ENCODE measurements at places on chromosomes 16 and 17.

DNA sequence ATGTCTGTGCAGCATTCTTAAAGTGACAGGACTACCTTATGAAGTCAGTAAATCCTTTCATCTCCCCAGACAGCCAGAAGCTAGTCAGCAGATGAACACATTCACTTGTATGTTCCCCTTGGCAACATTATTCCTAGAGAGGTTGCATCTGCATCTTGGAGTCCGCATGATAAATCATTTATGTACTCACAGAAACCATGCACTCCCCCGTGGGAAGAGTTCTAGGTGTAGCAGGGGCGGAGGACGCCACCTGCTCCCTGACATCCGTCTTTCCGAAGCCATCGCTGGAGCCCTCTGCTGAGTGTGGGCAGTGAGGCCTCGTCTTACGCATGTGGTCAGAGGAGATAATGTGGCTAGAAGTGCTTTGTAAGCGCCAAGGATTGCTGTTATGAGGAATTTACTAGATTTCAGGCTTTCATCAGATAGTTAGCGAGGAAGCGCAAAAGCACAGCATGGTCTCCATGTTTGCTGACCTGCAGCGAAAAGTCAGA lies 144.5 kb downstream of the RPTOR start:
- no peak for DNase-seq

- DNase-seq, result peak; percentile 25
These were observed 857 bp downstream of the GOT2 start for GRCh38 chr16:58733248-58733670.

DNA sequence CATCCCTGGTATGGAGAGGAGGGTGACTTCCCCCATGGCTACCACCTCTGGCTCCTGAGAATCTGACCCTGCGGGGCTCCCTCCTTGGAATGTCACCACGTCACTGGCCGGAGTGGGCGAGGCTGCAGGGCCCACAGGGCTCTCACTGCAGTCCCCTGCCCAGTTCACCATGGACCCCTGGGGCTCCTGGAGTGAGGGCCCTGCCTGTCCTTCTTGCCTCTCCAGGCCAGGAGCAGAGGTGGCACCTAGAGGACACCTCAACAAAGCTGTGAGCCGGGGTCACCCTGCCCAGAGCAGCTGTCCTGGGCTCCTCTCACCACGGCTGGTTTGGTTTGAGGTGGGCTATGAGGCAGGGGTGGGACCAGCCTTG lies 67.8 kb upstream of the GNG13 start:
- DNase-seq, result no peak

GRCh38 chr16:88353232-88353631 lies 29.5 kb upstream of the ZNF469 start:
- DNase-seq, result no peak

DNA sequence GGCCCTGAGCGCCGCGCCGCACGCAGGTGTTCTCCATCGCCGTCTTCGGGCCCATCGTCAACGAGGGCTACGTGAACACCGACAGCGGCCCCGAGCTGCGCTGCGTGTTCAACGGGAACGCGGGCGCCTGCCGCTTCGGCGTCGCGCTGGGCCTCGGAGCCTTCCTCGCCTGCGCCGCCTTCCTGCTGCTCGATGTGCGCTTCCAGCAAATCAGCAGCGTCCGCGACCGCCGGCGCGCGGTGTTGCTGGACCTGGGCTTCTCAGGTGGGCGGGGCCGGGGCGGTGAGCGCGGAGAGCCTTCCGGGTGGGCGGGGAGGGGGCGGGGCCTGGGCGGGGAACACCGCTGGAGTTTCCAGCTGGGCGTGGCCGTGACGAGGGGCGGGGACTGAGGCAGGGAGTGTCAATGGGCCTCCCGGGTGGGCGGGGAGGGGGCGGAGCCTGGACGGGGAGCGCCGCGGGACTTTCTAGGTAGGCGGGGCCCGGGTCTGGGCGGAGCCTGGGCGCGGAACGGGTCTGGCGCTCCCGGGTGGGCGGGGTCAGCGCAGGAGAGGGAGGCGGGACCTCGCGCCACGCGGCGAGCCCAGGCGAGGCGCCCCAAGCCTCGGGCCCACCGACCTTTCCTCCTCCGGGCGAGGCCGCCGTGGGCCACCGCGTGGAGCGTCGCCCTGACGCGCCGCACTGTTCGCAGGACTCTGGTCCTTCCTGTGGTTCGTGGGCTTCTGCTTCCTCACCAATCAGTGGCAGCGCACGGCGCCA lies 2.4 kb downstream of the SYNGR3 start:
- DNase-seq, result peak; percentile 88

- DNase-seq, result no peak
These were observed 1.1 kb downstream of the FLII start for GRCh38 chr17:18257268-18257981.

DNA sequence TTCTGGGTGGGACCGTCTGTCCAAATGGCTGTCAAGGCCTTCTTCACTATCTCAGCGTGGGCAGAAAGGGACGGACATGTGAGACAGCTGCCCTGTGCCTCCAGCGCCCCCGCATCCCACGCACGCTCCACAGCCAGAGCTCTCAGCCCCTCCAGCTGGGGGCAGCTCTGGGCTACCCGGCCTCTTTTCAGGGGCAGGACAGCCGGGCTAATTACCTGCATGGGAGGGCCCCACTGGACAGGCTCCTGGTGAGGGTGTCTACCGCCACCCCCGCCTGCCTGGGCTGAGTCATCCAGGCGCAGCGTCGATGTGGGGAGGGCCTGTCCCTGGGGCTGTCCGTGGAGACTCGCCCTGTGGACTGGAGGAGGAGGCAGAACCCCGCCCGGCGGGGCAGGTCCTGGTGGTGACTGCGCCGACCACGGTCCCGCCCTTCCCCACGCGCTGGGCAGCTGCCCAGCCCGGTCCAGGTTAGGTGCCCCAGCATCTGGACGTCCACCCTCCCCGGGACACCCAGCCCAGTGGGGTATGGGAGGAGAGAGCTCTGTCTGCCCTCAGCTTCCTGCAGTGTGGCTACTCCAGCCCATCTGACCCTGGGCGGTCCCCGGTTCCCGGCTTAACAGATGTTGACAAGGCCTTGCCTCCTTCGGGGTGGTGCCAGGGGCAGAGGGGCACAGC lies 5.9 kb upstream of the METRNL start:
- DNase-seq, result no peak

GRCh38 chr16:54199487-54200160 lies 87.0 kb downstream of the IRX3 start:
- no peak for DNase-seq

GRCh38 chr16:89570342-89570923 lies 5.1 kb upstream of the CPNE7 start:
- DNase-seq, result no peak

DNA sequence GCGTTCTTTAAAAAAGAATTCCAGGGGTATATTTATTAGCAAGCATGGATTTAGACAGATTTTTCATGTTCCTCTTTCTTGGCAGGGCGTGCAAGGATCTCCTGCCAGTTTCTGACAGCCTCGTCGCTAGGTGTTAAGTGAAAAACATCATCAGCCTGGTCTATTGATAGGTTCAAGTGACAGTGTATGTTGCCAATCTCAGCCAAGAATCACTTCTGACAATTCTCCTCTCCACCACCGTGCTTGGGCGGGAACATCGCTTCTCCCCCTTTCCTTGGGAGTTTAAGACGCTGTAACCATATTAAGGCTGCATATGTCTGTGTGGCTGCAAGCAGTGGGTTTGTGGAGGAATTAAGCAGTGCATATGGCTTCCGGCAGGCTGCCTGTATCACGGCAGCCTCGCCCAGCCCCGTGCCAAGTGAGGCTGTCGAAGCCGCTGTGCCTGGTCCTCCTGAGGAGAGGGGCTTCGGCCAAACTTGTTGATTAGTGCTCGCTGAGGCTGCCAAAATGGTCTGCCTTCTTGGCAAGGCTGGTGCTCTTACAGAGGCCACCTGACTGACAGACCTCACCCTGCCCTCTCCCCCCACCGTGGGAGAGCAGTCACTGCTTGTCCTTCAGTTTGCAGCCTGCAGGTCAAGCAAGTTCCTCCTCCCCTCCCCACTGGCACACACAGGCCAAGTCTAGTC lies 132.2 kb upstream of the MPHOSPH6 start:
- no peak for DNase-seq

- DNase-seq, result peak; percentile 23
These were observed 113.5 kb downstream of the NPIPB5 start for GRCh38 chr16:22624038-22624799.

- no peak for DNase-seq
These were observed 82.6 kb upstream of the GNAO1 start for GRCh38 chr16:56108724-56109123.

GRCh38 chr16:74999609-75000480 lies 1.0 kb downstream of the ZNRF1 start:
- DNase-seq, result peak; percentile 50

- DNase-seq, result no peak
These were observed 51.0 kb upstream of the ENPP7 start for GRCh38 chr17:79679631-79680317.

- DNase-seq, result no peak
These were observed 225.8 kb downstream of the PMP22 start for GRCh38 chr17:15039366-15039765.

GRCh38 chr17:20975566-20975965 lies 67.2 kb downstream of the USP22 start:
- DNase-seq, result no peak

- no peak for DNase-seq
These were observed 52.4 kb downstream of the PLD6 start for GRCh38 chr17:17153709-17154108.

DNA sequence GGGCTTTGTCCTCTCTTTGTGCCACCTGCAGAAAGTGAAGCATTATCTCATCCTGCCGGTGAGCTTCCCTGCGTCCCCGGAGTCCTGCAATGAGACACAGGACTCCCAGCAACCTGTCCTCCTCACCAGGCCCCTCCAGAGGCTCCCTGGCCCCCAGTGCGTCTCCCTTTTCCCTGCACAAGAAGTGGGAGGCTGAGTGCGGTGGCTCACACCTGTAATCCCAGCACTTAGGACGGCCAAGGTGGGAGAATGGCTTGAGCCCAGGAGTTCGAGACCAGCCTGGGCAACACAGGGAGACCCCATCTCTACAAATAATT lies 8.4 kb downstream of the GRB7 start:
- no peak for DNase-seq

- DNase-seq, result peak; percentile 11
These were observed 1.2 kb downstream of the ATP6V0A1 start for GRCh38 chr17:42459801-42460281.

DNA sequence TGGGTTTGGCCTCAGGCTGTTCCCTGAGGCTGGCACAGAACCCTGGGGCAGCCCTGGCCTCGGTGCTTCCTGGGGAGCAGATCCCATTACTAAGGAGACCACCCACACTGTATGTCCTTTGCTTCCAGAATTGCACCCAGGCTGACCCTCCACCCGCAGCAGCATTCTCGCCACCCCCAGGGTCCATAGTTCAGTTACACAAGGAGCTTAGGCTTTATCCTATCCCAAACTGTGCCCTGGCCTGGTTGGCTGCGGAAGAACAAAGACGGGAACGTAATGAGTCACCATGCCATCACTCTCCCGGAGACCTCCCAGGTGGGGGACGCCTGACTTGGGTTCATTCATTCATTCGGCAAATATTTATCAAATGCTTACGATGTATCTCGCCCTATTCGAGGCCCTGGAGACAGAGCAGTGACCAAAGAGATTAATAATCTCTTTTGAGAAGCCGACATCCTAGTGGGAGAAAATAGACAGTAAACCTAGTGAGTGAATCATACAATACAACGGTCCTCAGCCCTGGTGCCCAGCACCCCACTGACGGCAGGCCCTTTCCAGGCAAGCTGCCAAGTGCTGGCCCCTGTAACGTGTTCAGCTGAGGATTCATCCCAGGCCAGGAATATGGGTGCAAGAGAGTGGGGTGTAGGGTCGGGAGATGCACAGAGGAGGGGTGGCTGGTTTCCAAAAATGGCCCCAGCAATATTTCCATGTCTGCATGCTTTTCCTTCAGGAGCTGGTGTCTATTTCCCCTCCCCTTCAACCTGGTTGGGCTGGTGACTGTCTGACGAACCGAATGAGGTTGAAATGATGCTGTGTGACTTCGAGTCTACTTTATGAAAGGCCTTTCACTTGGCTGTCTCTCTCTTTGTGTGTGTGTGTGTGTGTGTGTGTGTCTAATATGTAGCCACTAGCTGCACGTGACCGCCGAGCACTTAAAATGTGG lies 134.2 kb downstream of the MGAT5B start:
- DNase-seq, result no peak

DNA sequence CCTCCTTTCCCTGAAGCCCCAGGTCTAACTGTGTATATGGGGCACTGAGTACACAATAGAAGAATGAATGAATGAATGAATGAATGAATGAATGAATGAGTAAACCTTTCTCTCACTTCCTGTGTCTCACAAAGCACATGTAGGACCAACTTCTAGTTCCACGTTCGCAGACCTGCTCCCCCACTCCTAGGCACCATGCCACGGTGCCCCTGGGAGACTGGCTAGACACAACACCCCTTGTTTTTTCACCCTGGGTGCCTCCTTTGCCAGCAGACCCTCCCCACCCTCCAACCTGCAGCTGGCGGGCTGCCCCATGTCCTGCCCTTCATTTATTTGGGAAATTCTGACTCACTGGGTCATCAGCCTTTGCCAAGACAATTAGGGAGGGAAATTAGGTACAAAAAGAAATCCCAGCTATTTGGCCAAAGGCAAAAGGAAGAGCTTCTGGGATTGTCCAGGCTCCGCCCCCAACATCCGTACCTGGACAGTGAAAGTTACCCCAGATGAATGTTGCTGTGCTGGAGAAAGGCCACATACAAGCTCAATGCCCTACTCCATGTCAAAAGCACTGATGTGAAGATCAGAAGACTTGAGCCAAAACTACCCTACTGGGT lies 7.7 kb downstream of the CES1 start:
- DNase-seq, result no peak

GRCh38 chr17:28720247-28720996 lies 637 bp downstream of the RPL23A start:
- no peak for DNase-seq

- no peak for DNase-seq
These were observed 9.6 kb upstream of the WNT9B start for GRCh38 chr17:46841561-46842379.

Measured in cerebellum (tissue), 4 donors.